CD4-positive, alpha-beta T cell treated with Interleukin-2 at 100 ng/mL for 4 hours (primary cell): ENCODE measurements at places on chromosomes 3 and 15.

DNA sequence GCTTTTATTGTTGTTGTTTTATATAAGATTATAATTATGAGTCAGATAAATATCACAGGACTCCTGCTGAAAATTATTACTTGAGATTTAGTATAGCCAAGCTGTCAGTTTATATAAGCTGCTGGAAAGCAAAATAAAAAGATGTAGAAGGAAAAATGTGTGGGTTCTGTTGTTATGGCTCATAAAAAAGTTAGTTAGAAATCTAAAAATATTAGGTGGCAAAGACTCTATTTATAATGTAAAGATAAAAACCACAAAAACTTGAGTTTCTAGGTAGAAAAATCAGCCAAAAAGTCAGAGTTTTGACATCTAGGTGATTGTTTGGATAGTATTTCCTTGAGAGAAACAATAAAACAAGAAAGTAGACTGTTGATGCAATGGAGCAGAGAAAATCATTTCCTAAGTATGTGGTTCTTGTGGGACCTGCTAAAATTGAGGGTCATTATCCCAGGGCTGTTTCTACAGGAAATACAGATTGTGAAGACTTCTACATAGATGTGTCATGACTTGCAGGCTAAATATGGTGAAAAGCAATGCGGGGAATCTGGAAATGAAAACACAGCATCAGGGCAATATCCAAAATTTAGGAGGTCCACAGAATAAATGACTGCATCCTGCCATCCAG, 1109.6 kb upstream of the CADM2 start:
- DNase-seq = no peak

- no peak for DNase-seq
Observed at GRCh38 chr3:172221547-172221946, 182.2 kb downstream of the FNDC3B start.

GRCh38 chr3:170826047-170826446, 43.9 kb downstream of the RPL22L1 start:
- no peak for DNase-seq

- DNase-seq = no peak
Observed at GRCh38 chr3:144167634-144168033, 196.0 kb downstream of the DIPK2A start.

DNA sequence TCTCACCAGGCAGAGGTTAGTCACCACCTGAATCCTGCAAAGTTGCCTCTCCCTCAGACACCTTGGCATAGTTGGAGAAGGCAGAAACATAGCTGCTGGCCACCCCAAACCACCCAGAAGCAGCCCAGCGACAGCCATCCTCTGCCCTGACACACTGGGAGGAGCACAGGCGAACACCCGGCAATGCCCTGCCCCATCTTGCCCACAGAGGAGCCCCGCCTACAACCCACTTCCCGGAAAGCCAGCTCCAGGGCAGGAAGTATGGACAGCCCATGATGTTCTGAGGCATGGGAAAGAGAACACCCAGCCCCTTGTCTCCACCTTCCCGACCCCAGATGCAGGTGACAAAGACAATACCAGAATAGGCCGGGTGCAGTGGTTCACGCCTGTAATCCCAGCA, 12.6 kb upstream of the SHISA5 start:
- DNase-seq = peak; percentile 21

DNA sequence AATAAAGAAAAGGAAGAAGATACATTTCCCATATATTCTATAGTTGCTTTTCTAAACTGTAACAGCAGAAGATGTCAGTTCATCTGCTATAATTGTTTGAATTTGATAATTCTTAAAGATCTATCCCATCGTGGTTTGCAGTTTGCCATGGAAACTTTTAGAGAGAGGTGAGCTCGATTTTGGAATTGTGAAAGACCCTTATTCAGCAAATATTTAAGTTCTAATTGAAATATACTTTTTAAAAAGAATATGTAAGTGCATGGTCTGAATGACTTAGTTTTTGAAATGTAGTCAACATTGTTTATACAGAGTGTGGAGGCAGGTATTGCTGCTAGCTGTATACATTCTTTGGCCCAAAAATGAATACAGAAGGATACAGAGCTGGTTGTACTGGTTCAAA, 127.7 kb downstream of the PDE8A start:
- no peak for DNase-seq

GRCh38 chr3:100424261-100424660, 22.9 kb downstream of the LNP1 start:
- no peak for DNase-seq

DNA sequence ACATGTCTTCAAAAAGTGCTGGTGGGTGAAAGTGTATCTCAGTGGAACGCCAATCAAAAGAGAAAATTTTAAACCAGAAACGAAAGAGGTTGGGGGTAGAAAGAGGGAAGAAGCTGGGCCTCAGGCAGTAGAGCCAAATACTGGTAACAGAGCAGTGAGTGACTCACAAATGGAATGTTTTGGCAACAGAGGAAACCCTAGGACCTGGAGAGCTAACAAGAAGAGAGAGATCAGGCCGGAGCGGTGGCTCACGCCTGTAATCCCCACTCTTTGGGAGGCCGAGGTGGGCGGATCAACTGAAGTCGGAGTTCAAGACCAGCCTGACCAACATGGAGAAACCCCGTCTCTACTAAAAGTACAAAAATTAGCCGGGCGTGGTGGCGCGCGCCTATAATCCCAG, 450.8 kb upstream of the NAALADL2 start:
- DNase-seq = no peak

GRCh38 chr3:45603226-45603625, 8.7 kb downstream of the LIMD1 start:
- no peak for DNase-seq

GRCh38 chr15:78103406-78104118, 11.2 kb downstream of the SH2D7 start:
- DNase-seq = peak; percentile 71

DNA sequence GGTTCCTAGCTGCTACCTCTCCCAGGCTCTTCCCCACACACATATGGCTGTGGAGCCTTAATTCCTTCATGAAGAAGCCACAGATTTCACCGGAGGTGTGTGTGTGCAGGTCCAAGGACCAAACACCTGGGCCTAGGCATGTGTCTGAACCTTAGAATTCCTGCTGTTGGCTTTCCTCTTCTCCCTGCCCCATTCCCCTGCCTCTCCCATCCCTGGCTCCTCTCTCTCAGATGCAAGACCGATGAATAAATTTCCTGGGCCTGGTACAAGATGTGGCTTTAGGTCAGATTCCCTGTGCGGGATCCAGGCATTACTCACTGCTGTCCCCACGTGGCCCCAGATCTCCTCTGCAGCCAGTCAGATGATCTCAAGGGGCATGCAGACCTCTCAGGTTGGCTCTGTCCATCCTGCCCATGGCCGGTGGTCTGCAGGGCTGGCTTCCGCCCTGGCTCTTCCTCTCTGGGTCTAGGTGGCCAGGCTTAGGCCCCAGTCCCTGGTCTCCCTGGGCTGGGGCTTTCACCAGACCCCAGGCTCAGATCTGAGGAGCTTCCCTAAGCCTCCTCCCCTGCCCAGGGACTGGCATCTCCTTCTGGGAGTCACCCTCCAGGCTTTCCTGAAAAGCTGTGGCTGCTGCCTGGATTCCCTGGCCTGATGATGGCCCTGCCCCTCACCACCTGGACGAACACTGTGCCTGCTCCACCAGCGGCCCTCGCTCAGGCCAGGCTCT, 20.5 kb downstream of the CCR9 start:
- no peak for DNase-seq

GRCh38 chr3:33312361-33312760, 35.1 kb downstream of the FBXL2 start:
- DNase-seq = no peak

GRCh38 chr3:158127250-158128219, 17.6 kb downstream of the RSRC1 start:
- no peak for DNase-seq

- no peak for DNase-seq
Observed at GRCh38 chr15:34914317-34914716, 55.2 kb downstream of the AQR start.

GRCh38 chr3:17770682-17771081, 28.3 kb upstream of the TBC1D5 start:
- DNase-seq = no peak

DNA sequence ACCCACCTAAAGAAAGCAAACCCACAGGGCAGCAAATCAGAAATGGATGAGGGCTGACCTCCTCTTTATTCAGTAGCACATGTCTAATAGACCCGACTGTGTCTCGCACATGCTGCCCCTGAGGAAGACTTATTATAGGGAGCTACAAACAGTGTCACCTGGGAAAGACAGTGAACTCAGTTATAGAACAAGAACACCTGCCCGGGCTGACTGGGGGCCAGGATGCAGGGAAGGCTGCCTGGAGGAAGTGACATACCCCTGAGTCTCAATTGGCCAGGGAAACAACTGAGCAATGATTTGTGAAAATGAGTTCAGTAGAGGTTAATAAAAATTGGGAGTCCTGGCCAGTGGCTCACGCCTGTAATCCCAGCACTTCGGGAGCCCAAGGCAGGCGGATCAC, 78.7 kb upstream of the CGNL1 start:
- DNase-seq = no peak

- DNase-seq = no peak
Observed at GRCh38 chr3:74080056-74080461, 455.3 kb upstream of the PDZRN3 start.

GRCh38 chr3:55486857-55487380, at the start of gene WNT5A:
Gene WNT5A, minus strand, starts transcription at chr3:55487306. Its CDS starts 321 bp downstream, at chr3:55486985.
- DNase-seq = no peak

- DNase-seq = no peak
Observed at GRCh38 chr3:135989242-135989641, 23.7 kb downstream of the PPP2R3A start.

GRCh38 chr3:35718921-35719320, 79.6 kb downstream of the ARPP21 start:
- DNase-seq = no peak

DNA sequence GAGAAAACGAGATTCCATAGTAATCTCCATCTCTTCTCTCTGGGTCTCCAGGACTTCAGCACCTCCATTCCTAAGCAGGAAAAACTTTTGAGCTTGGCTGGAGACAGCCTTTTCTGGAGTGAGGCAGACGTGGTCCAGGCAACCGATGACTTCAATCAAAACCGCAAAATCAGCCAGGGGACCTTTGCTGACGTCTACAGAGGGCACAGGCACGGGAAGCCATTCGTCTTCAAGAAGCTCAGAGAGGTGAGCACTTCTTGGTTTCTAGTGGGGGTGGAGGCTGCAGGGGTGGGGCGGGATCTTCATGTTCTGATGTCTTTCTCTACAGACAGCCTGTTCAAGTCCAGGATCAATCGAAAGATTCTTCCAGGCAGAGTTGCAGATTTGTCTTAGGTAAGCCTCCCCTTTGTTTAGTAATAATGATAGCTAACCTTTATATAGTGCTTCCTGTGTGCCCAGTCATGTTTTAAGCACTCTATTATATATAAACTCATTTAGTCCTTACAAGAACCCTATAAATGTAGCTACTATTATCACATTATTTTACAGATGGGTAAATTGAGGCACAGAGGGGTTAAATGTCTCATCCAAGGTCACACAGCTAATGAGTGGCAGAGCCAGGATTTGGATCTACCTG, 35.0 kb upstream of the TATDN2 start:
- no peak for DNase-seq

DNA sequence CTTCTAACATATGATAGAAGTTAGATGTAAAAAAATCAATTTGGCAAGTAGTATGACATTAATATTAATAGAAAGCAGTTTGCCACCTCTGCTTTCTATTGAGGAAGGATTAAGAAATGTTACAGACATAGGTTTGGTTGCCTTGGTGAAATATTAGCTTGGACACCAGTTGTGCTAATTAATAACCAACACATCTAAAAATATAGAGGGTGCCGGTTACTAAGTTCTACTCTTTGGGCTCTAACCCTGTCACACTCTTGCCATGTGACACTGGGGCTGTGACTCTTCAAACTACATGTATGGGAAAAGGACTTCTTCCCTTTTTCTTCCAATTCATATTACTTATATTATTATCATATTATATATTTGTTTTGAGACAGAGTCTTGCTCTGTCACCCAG, 64.4 kb downstream of the TRIM71 start:
- no peak for DNase-seq

DNA sequence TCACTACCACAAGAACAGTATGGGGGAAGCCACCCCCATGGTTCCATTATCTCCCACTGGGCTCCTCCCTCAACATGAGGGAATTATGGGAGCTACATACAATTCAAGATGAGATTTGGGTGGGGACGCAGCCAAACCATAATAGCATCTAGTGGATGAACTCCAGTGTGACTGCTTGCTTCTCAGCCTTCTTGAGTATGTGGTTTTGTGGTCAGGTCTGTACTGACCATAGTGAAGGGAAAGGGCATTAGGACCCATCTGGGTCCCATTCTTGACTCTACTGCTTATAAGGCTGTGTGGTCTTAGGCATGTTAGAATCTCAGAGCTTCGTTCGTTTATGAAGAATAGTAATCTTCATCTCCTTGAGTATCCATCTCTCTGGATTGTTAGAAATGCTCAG, 81.4 kb downstream of the CGNL1 start:
- no peak for DNase-seq

DNA sequence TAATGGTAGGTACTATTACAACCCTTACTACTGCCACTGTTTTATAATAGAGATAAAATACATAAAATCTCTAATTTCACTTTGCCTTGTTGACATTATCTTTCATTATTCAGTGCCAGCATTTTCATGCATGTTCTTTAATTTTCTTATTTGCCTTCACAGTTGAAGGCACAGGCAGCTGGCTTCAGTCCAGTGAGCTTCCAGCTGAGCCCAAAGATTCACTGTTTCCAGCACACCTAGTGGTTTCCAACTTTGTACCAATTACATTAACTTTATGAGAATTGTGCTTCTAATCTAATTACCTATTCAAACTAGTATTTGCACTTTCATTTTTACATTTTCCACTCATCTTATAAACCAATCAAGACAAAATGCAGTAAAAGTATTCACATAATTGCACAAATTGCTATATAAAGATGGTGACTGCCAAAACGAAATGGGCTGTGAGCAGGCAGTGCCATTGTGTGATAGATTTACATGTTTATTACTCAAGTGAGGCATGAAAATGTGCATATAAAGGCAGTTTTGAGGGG, 228.3 kb downstream of the MFSD1 start:
- no peak for DNase-seq

DNA sequence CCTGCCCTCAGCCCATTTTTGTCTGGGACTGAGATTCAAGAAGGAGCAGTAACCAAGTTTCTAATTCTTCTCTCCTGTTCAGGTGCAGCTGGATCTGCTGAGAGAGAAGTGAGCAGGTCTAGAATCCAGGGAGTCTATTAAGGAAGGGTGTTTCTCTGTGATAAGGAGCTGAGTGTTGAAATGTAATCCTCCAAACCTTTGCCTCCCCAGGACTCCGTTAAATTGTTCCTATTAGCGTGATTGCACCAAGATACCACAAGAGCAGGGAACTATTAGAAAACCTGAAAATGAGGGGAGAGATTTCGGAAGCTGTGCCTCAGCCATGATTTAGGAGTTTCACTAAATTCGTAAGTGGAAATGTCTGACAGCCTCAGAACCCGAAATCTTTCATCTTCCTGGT, 192.6 kb downstream of the EBLN2 start:
- DNase-seq = no peak
